ENCODE measurements at places on chromosomes 12 and 14.

DNA sequence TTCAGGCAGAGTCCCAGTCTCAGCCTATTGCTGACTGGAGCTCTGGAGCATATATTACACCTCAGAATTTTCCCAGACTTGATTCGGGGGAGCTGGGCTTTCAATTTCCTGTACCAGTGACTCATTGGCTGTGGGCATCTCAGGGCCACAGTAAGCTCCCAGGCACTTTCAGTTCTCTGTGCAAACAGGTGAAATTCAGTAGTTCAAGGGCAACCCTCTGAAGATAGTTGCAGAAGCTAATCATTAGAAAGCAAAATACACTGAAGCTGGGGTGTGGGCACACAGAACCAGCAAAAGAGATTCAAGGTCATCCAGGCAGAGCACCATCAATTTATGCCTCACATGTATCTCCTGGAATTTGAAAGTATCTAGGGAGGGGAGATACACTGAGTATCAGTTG lies 8.1 kb upstream of the NIN start:
- peak; percentile 46 for DNase-seq

GRCh38 chr12:95815632-95816212 lies 25.2 kb upstream of the NTN4 start:
- DNase-seq = no peak

- peak; percentile 21 for DNase-seq
Measured at GRCh38 chr14:101362529-101363260, 198.6 kb upstream of the DIO3 start.

- DNase-seq = no peak
Measured at GRCh38 chr14:77309131-77309530, 11.6 kb downstream of the POMT2 start.

DNA sequence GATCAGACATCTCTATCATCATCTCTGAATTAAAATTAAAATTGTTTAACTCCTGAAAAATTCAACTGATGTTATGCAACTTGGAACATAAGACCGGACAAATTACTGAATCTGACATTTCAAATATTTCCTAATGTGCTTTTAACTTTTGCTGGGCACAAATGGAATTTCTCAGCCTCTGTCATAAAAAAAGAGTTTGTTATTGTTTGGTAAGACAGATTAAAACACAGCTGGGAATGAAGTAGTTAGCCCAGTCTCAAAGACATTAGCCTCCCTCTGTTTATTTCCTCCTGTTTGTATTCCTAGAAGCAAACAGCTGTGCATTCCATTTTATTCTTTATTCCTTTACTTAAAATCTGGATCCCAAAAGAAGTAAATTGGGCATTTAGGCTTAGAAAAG lies 29.4 kb downstream of the PLEKHA5 start:
- DNase-seq = no peak

DNA sequence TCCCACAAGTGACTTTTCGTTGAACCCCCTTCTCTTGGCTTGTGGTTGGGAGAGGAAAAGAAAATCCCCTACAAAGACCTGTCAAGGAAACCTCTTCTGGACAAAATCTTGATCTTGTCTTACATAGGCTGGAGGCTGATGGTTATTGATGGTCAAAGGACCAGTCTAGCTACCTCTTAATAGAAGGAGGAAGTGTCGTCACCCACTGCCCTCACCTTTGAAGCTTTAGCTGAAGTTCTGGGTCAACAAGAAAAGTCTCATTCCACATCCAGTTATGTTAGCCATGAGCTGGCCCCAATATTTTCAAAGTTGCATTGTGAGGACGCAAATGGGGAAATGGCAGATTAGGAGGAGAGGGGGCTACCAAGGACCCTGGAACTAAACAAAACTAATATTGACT lies 6.2 kb upstream of the KSR2 start:
- no peak for DNase-seq

- DNase-seq = no peak
Measured at GRCh38 chr14:26067341-26067740, 530.5 kb downstream of the NOVA1 start.

- DNase-seq = no peak
Measured at GRCh38 chr12:55657212-55657611, 20.5 kb downstream of the OR10P1 start.

GRCh38 chr12:78420991-78421390 lies 443.6 kb upstream of the SYT1 start:
- no peak for DNase-seq

DNA sequence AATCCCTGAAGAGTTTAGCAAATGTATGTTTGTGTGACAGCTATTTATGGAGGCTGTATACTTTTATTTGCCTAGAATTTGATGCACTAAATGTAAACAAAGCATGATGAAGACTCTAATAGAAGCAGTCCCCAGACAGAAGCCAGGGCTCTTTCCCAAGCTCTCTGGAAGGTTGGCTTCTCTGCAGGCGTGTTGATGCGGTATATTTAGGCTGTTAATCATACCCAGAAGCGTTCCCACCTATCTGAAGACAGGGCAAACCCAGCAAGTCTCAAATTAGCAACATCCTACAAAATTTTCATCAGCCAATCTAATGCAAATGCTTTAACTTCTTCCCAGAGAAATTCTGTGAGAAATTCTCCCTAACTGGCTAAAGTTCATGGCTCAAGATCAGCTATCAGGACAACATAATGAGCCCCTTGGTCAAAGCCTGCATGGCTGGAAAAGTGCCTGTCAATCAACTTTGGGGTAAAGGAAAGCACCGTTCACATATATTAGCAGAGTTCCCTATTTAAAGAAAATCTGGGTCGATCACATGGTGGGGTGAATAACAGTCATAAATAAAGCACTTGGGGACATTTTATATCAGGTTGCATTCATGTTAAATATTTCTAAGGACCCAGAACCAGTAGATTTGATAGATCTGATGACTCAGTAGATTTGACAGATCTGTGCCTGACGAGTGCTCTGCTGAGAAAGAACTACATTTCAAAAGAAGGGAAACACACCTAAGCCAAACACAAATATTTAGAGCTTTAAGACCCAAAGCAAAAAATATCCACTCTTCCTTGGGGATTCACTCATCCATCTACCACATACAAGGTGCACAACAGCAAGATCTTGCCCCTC lies 46.6 kb downstream of the KSR2 start:
- no peak for DNase-seq

- no peak for DNase-seq
Measured at GRCh38 chr14:74836251-74836960, 39.5 kb downstream of the PROX2 start.

GRCh38 chr12:89160716-89161123 lies 191.6 kb downstream of the DUSP6 start:
- DNase-seq = no peak

DNA sequence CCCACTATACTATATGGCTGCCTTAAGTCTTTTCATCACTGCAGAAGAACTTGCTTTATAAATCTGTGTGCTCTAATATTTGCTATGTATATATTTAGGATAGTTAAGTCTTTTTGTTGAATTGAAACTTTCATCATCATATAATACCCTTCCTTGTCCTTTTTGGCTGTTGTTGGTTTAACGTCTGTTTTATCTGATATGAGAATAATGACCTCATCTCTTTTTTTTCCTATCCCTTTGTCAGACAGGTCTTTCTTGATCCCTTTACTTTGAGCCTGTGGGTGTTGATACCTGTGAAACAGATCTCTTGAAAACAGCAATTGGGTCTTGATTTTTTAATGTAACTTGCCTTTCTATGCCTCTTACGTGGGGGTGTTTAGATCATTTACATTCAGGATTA lies 316.3 kb downstream of the TMTC2 start:
- DNase-seq = no peak

GRCh38 chr14:57390806-57391516 lies 575 bp downstream of the NAA30 start:
- DNase-seq = peak; percentile 64

- DNase-seq = no peak
Measured at GRCh38 chr12:108066583-108067577, 62.2 kb upstream of the WSCD2 start.

- DNase-seq = no peak
Measured at GRCh38 chr12:2998789-2999264, 39.6 kb downstream of the TEAD4 start.

DNA sequence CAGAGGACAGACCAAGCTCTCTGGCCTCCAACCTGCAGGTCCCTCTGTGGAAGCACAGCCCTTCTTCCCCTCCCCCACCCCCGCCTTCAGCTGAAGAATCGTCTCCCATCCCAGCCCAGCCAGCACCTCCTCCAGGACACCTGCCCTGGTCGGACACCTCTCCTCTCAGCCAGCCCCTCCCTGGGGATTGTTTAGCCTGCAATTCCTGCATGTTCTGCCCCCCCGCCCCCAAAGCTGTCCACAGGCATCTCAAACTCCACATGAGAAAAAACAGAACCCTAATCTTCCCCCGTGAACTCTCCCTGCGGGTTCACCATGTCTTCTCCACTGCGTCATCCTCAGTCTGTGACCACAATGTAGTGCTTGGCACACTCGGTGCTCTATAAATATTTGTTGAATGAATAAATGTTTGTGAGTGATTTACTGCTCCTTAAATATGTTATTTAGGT lies 24.1 kb downstream of the PRIMA1 start:
- DNase-seq = no peak

DNA sequence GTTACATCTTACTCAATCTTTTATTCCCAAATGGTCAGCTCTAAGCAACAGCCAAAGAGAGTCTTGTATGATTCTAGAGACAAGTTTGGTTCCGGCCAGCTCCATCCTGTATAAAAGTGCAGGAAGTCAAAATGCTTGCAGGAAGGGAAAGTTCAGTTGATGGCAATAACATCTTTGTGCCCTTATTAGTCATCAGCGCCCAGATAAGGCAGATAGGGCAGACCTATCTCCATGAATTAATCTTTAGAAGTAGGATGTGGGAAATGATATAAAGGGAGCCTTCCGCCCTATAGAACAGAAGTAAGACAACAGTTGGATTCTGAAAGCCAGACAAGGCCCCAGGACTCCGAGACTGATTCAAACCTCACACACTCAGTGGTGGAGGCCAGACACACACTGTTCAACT lies 6.4 kb downstream of the GNS start:
- DNase-seq = no peak

DNA sequence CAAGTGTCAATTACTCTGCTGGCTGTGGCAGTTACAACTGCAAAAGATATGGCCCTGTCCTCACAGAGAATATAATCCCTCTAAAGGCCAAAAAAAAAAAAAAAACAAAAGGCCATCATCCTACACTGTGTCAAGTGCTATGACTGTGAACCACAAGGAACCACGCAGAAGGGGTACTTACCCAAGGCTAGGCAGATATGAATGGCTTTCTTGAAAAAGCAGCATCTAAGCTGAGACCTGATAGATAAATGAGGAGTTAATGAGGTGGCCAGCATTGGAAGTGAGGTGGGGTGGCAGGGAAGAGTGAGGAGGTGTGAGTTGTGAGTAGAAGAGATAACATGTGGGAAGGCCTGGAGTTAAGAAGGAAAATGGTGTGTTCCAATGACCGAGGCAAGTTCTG lies 16.4 kb upstream of the IL22 start:
- DNase-seq = no peak

DNA sequence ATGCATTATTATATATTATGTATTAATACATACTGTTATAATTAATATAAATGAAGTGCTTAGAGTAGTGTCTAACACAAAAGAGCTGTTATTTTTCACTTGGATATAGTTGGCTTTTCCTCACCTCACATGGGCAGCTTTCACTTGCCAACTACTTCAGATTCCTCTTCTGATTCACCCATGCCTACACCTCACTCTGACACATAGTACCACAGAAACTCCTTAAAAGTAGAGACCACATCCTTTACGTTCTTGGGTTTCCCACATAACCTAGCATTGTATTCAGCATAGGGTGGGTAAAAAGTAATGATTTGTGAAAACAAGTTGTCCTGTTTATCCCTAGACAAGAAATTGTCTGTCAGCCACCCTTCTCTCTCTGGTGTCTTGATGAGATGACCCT lies 61.0 kb downstream of the DIO2 start:
- DNase-seq = no peak

GRCh38 chr12:85820101-85820500 lies 16.1 kb downstream of the RASSF9 start:
- DNase-seq = no peak

GRCh38 chr12:112182499-112182898 lies 57.1 kb downstream of the TRAFD1 start:
- DNase-seq = no peak

GRCh38 chr14:60178164-60178563 lies 13.0 kb upstream of the DHRS7 start:
- no peak for DNase-seq

DNA sequence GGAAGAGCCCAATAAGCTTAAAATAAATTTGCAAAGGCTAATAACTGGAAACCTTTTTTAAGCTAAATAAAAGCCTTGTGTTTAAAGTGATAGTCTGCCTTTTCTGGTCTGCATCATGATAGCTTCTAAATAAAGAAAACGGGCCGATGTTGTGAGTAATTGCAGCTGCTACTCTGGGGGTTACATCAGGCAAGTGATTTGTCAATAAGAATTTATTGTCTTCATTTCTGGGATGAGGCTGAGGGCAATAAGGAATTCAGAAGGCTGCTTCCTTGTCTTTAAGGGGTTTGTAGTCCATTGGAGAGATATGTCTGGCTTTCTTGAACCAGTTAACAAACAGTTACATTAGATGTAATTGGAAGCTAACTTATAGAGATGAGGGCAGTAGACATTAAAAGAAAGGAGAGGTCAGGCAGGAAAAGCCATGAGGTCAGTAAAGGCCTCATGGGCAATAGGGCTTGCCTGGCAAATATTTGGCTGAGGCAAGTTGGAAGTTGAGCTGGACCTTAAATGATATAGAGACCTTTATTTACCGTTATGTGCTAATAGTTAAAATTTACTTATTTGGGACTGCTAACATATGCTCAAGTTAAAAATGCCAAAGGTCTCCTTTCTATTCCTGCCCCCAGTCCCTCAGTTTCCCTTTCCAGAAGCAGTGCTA lies 85.0 kb downstream of the CRADD start:
- DNase-seq = no peak

- no peak for DNase-seq
Measured at GRCh38 chr12:59808317-59808910, 212.6 kb downstream of the SLC16A7 start.

- no peak for DNase-seq
Measured at GRCh38 chr12:93134893-93135285, 205.8 kb upstream of the EEA1 start.

DNA sequence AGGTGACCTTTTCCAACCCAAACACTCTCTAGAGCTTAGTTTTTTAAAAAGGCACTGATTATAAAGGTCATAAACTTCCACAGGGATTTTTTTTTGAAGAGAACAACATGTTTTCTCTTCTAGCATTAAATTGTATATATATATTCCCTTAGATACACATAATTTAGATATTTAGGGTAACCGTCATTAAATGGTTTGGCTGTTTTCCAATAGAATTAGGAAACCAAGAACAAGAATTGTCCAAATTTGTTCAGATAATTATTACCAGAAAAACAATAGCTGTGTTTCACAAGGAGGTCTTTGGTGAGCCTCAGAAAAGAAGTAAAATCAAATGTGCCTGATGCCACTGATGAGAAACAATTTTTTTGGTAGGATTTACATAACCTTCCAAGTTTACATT lies 26.9 kb downstream of the LMO3 start:
- no peak for DNase-seq

- DNase-seq = peak; percentile 39
Measured at GRCh38 chr12:104750061-104750460, 208.0 kb downstream of the SLC41A2 start.

GRCh38 chr12:75816897-75817296 lies 214.7 kb downstream of the PHLDA1 start:
- no peak for DNase-seq
